ENCODE measurements at places on chromosomes 7 and 10.

DNA sequence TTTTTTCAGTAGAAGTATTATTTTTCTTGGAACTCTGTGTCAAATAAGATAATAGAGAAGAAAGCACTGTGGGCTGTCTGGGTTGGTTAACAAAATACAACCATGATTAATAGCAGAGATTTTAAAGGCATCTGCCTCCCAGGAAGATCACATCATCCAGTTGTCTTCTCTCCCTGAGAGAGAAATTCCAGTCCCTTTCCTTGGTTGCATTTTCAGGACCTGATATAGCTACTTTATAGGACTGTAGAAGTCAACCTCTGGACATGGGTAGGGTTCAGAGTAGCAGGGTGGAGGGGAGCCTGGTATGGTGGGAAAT is 309.9 kb upstream of the IGFBP3 start:
- no peak for DNase-seq

DNA sequence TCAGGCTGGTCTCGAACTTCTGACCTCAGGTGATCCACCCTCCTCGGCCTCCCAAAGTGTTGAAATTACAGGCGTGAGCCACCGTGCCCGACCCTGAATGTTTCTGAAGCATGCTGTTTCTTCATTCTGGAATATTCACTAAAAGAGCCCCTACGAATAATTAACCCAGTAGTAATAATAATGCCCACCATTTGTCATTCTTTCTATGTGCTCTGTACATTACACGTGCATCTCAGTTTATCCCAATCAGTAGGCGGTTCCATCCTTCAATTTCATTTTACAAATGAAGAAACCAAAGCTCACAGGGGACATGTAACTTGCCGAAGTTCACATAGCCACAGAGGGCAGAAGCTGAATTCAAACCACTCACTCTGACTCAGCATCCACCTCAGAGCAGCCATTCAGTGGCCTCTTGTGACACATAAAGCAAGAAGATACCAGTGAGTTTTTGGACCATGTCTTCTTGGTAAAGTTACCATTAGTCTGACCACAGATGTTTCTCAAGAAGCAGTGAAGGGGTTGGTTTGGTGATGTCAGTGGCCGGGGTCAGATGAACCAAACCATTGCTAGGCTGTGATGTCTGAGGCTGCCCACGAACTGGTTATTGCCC is 71.9 kb upstream of the DUSP5 start:
- DNase-seq = peak; percentile 73

DNA sequence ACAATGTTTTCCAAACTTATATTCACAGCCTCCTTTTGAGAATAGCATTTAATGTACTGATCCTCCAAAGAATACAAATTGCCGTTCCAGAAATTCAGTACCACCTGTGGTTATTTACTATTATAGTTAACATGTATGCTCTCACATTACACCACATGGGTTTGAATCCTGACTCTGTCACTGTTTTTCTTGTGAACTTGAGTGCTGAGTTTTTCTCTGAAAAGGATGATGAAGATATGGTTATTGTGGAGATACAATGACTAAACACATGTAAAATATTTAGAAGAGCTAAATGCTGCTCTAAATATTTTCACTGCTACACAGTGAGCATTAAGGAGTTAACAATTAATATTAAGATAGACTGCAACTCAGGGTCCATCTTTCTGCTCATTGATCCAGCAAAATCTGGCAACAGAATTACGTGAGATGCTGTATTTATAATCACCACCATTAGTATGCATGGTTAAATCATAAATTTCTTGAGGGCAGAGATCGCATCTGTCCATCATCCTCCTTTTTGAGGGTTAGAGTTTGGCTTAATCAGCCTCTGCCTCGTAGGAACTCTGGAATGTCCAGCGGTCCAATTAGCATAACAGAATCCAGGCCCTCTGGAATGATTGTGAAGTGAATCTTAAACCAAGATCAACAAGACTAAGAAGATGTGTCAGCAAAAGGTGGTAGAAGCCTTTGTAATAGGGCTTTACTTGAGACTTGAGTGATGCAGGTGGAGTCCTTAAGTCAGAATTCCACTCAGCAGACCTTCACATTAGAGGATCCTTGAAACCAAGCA is 152.8 kb downstream of the MACC1 start:
- no peak for DNase-seq

GRCh38 chr10:72337039-72337629 is 17.6 kb downstream of the DNAJB12 start:
- DNase-seq = peak; percentile 88

DNA sequence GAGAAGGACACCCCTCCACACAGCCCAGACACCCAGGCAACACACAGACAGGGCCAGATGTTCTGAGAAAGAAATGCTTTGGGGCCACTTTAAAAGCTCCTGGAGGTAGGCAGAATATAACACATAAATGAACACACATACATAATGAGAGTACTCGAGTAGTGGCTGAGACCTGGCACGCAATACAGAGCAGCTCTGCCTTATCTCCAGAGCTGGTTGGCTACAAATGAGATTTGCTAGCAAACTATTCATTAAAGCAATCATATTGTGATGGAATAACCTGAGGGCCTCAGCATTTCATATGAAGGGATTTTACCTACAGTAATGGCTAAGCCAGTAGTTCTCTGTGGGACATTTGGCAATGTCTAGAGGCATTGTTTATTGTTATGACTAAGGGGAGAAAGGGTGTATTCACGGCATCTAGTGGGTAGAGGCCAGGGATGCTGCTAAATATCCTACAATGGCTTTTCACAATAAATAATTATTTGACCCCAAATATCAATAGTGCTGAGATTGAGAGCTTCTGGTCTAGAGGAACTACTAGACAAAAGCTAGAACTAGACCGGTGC is 5.5 kb upstream of the IMPDH1 start:
- no peak for DNase-seq

DNA sequence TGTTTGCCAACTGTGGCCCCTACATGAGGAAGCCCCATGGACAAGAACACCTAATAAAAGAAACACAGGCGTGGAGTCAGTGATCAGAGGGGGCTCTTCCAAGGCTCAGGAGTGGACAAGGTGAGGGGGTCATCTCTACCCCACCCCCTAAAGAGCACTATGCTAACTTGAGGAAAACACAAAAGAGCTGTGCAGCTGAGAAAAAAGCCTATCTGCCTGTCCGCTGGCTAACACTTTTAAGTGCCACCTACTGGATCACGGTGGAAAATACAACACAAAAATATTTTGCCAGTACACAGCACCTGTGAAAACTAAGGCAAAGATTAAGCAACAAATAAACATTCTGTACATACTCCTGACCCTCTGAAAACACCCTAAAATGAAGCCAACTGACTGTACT is 53.1 kb upstream of the COBL start:
- DNase-seq = no peak

DNA sequence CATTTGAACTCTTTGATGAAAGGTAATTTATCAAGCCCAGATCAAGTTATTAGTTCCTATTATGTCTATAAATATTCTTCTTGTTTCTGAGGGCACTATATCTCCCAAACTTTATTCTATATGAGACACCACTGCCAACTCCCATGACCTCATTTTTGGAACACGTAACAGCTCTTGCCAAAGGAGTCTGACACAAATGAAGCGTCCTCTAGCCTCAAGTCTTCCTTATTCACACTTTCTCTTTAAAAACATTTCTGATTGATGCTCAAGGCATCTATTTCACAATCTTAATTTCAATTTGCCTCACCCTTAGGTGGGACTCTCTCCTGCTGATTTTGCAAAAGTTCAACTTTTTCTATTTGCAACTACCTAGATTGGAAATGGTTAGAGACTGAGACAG is 848.4 kb downstream of the GATA3 start:
- DNase-seq = no peak

DNA sequence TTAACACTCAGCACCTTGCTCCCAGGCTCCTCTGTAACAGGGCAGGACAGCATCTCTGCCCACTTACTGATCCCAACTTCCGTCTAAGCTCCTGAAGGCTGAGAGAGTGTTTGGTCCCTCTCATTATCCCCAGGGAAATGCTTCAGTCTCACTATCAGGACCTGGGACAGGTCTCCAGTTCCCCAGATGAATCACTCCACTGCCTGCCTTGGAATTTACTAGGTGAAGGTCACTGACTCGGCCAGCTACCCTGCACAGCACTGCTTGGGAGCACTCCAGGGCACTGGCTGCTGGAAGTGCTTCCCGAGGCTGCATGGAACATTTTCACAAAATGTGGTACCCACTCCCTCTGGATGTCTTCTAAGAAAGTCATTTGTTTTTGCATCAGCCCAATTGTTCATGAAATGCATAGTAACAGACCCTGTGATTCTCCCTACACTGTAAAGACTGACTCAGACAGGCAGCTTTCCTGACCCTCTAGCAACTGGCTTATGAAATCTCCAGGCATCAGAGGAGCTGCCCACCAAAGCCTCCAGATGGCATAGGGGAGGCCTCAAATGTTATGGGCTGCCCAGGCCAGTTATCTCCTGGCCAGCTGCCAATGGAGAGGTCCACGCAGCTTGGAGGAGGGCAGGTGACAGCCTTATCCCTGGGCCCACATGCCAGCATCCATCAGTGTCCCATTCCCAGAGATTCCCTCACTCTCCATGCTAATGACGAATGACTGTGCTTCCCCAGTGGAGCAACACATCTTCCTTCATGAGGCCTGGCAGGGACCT is 89.1 kb downstream of the GFRA1 start:
- DNase-seq = no peak

- no peak for DNase-seq
These were observed 71.1 kb downstream of the STK17A start for GRCh38 chr7:43653891-43654504.

- DNase-seq = no peak
These were observed 1.2 kb downstream of the KCNMA1 start for GRCh38 chr10:77636282-77636966.

GRCh38 chr7:100374601-100375000 is 1.3 kb downstream of the PILRA start:
- no peak for DNase-seq

DNA sequence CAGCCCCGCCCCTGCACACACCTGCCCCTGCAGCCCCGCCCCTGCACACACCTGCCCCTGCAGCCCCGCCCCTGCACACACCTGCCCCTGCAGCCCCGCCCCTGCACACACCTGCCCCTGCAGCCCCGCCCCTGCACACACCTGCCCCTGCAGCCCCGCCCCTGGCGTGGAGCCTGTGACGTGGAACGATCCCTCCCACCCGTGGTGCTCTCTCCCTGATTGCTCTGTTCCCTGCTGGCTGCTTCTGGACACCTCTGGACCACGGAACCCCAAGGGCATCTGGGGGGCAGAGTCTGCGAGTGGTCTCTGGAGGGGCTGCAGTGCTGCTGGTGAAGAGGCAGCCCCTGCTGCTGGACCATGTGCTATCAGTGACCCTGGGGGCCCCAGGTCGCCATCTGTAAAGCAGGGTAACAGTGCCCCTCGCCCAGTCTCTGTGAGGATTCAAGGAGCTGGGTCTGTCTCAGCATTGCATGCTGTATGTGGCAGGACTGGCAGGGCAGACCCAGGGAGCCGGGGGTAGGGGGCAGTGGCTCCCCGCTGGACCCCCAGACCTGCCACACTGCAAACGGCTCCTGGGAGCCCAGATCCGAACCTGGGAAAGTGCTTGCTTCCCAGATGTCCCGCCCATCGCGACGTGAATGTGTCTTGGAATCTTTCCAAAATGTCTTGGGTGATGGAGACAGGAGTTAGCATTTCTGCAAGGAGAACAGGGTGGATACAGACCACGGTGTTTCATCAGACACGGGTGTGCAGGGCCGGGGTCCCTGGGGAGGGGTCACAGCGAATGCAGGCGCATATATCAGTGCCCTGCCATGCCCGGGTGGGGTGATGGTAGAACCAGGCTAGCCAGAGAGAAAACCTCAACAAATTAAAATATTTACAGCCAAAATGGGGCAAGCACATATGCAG is 27.9 kb upstream of the NKX6-2 start:
- DNase-seq = no peak

- DNase-seq = peak; percentile 82
These were observed 88.3 kb downstream of the CABCOCO1 start for GRCh38 chr10:61750943-61751471.

GRCh38 chr10:119414081-119414611 is 128.4 kb downstream of the RGS10 start:
- DNase-seq = no peak

GRCh38 chr7:71266912-71267311 is 135.0 kb downstream of the GALNT17 start:
- DNase-seq = no peak

- DNase-seq = no peak
These were observed 183.5 kb downstream of the CREB5 start for GRCh38 chr7:28595801-28596200.

DNA sequence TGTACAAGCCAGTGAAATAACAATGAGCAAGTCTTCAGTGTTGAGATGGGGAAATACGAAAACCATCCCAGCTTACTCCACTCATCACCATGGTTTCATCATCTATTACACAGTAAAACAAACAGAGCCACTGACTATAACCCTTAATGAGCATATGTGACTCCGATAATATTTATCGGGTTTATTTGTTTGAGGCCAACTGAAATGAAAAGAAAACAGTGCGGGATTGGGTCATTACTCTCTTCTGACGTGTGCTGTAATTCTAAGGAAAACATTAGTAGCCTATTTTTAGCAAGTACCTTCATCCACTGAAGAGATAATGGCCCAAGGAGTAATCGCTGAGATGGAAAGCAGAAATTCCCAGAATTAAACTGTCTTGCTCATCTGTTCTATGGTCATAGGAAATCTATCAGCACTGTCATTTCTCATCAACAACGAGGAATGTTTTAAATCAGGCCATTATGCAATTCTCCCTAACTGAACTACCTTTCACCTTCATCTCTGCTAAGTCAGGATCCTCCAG is 716.5 kb downstream of the INHBA start:
- no peak for DNase-seq

- no peak for DNase-seq
These were observed 2.2 kb upstream of the SUN1 start for GRCh38 chr7:830069-830468.

DNA sequence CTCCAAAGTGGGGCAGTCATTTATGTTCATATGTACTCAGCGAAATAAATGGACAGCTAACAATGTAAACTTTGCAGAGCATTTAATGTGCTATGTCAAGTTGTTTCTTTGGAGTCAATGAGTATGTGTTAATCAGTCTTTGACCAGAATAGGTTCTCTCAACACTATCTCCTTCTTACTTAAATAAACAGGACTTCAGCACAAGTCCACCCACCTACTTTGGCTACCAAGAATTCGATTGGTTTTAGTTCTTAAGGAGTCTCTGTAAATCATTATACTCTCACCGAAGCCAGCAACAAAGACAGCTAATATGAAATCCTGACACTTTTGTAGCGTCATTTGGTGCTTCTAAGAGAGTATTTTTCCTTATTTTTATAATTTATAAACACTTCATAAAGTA is 6.9 kb downstream of the WEE2 start:
- no peak for DNase-seq

GRCh38 chr10:80444124-80444523 is 10.0 kb upstream of the TSPAN14 start:
- DNase-seq = no peak

DNA sequence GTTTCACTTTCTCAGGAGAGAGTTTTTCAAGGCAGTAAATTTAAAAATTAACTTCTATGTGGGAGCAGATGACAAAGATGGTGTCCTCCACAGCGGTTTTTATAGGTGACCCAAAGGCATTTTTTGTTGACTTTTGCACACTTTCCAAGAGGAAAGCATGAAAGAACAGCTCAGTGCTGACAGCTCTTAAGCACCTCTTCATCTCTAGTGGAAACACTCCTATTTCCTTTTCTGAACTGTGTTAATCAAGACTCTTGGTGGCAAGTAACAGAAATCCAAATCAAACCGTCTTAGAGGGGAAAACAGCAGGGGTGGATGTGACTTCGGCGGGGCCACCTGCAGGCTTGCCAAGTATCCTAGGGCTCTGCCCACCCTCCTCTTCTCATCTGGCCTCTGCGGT is 71.8 kb upstream of the GATA3 start:
- DNase-seq = no peak

GRCh38 chr7:137953665-137954470 is 48.0 kb downstream of the CREB3L2 start:
- no peak for DNase-seq
